ENCODE measurements at places on chromosomes 12 and 14. TPM values are rescaled to one million over a fixed set of nuclear protein-coding genes. Genes with fewer than 3 reads are reported as not detected.

GRCh38 chr14:94045563-94046345 is 19.6 kb downstream of the OTUB2 start:
- peaks cover 26% of the 10 kb centered on the region for H3K36me3 ChIP-seq
- H3K27ac ChIP-seq: peak overlapping the region; percentile 20
- H3K27me3 ChIP-seq: no peaks in the 10 kb centered on the region
- DNase-seq: no peak
- H3K4me3 ChIP-seq: no peak overlapping the region

PLCZ1 gene
- total RNA-seq: not detected

SMCO2 gene
- 1.8 TPM for total RNA-seq

DNA sequence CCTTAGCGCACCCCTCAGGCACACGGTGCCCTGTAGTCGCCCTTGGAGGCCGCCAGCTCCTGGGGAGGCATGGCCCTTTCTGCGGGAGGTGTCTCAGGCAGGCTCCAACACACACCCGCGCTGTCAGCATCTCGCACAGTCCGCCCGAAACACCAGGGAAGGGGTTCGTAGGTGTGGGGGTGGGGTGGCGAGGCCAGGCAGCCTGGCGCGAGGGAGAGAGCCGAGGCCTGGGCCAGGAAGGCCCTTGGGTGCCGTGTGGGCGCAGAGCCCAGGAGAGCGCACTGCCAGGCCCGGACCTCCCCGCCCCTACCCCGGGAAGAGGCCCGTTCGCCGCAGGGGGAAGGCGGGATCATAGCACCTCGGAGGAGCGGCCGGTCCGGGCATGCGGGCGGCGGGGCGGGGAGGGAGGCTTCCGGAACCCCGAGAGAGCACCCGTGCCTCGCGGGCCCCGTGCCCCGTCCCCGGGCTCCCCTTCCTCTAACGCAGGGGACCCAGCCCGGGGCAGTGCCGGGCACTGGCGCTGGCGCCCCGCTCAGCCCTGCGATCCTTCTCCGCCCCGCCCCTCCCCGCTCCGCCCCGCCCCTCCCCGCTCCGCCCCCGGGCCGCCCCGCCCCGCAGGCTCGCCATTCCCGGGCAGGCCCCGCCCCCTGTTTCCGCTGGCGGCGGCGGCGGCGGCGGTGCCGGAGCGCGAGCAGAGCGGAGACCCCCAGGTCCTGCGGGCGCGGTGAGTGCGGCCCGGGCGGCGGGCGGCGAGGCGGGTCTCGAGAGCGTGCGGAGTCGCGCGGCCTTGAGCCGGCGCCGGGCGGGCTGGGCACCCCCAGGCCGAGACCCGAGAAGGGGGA is at the start of gene TSPAN9:
TSPAN9 (plus strand) TSS at position 650 of the 842 bp plus-strand sequence. CDS start 123,815 bp downstream, outside the sequence.
- H3K27me3 ChIP-seq: peaks cover 39% of the 10 kb centered on the region
- peak within 1 kb of the TSS; percentile 80 for H3K4me3 ChIP-seq
- DNase-seq: peak; percentile 55

DNA sequence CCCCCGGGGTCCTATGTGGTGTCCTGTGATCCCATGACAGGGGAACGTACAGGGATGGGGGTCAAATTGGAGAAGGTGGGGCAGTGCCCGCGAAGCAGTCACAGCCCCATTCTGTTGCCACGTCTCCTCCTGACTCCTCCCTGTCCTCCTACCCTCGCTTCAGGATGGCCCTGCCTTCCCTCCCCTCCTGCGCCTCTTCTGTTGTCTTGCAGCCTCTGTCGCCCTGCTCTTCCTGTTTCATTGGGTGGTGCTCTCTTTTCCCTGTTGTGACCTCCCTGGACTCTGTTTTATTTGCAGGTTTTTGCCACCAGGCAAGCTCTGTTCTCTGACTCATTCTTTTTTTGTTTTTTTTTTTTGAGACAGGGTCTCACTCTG is 18.7 kb downstream of the CABP1 start:
- H3K27me3 ChIP-seq: peaks cover under 1% of the 10 kb centered on the region
- H3K36me3 ChIP-seq: no peaks in the 10 kb centered on the region
- no peaks in the 10 kb centered on the region for H3K4me1 ChIP-seq
- no peak overlapping the region for H3K4me3 ChIP-seq
- no peak for DNase-seq
- no peak overlapping the region for H3K27ac ChIP-seq

DNA sequence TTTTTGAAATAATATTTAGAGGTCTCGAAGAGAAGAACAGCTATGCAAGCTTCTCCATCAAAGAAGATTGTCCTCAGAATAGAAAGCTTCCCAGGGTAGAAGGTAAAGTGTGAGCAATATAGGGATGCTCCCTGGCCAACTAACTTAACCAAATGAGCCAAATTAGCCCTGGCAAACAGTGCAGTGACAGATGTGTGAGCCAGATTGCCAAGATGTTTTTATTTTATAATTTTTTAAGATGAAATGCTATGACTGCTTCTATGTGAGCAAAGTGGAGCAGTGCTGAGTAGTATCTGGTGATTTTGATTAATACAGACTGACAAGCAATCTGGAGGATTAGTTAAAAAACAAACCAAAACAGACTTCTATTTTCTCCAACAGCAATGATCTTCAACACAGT is 202.1 kb downstream of the NOVA1 start:
- no peaks in the 10 kb centered on the region for H3K36me3 ChIP-seq
- H3K27ac ChIP-seq: no peak overlapping the region
- no peak overlapping the region for H3K4me3 ChIP-seq
- no peaks in the 10 kb centered on the region for H3K27me3 ChIP-seq

DNA sequence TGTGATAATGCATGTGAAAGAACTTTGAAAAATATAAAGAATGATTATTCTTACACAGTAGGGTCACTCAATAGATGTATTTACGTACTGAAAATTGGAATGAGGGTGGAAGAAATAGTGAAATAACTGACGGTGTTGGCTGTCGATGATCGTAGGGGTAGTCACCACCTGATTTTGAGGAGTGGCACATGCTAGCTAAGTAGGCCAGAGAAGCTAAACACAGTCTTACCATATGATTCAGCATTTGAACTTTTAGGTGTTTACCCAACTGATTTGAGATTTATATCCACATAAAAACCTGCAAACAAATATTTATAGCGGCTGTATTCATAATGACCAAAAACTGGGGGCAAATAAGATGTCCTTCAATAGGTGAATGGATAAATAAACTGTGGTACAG is 47.6 kb upstream of the HIF1A start:
- H3K27ac ChIP-seq: no peak overlapping the region
- no peak overlapping the region for H3K4me3 ChIP-seq
- peaks cover 23% of the 10 kb centered on the region for H3K4me1 ChIP-seq
- no peak for DNase-seq

PRH2 gene
- not detected for total RNA-seq

DNA sequence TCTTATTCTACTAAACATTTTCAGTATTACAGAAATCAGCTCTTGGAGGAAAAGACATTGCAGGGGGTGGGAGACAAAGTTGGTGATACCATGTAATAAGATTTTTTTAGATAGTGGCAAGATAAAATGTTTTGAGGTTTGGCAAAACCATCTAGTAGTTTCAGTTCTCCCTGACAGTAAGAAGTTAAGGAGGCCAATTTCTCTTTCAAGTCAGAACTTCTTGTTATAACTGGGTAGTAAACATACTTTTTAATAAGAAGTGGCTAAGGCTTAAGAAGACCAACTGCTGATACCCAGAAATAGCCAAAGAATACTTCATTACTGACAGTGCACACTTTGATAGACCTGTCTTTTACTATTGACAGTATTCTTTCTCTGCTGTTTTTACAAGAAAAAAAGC is 452.3 kb downstream of the DIO2 start:
- no peak overlapping the region for H3K4me3 ChIP-seq
- DNase-seq: no peak
- no peaks in the 10 kb centered on the region for H3K4me1 ChIP-seq

STAC3 gene
- 4.2 TPM for total RNA-seq

PTPN21 gene
- total RNA-seq: 0.07 TPM

DNA sequence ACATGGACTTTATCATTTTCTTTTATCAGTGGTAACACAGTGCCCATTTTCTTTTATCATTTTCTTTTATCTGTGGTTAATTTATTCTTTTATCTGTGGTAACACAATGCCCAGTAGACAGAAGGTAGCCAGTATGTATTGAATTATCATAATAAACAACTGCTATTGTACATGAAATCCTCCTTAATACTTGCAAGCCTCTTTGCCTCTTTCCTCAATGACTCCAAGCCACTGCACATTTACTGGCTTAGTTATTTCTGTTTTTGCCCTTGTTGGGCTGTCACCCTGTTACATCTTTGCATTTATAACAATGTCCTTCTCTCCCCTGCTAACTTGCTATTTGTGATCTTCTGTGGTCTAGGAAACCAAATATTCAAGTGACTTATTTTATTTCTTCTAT is 345.0 kb downstream of the ATP23 start:
- no peaks in the 10 kb centered on the region for H3K4me1 ChIP-seq
- DNase-seq: no peak
- peaks cover 2% of the 10 kb centered on the region for H3K27me3 ChIP-seq
- H3K36me3 ChIP-seq: no peaks in the 10 kb centered on the region
- H3K27ac ChIP-seq: no peak overlapping the region
- H3K4me3 ChIP-seq: no peak overlapping the region

SYCP3 gene
- total RNA-seq: 0.44 TPM

DNA sequence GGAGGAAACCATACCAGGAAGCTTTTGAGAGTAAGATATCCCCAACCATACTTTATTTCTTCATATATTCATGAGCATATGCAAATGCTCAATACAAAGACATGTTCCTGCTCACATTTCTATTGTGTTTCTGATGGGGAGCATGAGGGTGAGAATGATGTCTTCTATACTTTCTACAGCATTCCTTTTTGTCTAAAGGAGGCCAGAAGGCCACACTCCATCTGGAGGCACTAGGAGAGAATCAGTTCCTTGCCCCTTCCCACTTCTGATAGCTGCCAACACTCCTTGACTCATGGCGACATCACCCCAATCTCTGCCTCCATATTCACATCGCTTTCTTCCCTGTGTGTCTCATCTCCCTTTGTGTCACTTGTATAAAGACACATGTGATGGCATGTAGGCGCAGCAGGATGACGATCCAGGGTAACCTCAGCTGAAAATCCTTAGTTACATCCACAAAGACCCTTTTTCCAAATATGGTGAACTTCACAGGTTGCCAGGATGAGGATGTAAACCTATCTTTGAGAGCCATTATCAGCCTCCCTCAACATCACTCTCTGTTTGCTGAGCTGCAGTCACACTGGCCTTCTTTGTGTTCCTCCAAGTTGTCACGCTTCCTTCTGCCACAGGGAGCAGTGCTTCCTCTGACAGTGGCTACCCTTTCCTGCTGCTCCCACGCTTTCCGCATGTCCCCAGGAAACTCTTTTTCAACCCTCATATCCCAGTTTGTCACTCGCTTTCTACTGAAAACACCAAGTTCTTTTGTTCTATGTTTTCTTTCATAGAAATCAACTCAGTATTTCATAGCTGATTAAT is 96.9 kb downstream of the STXBP6 start:
- no peaks in the 10 kb centered on the region for H3K4me1 ChIP-seq
- no peak overlapping the region for H3K27ac ChIP-seq
- H3K27me3 ChIP-seq: peaks cover 1% of the 10 kb centered on the region
- H3K4me3 ChIP-seq: no peak overlapping the region
- no peak for DNase-seq

PSMB11 gene
- total RNA-seq: not detected

AGAP2 gene
- total RNA-seq: 33.4 TPM

GNG2 gene
- total RNA-seq: 126 TPM

CHFR gene
- 65.6 TPM for total RNA-seq

KERA gene
- total RNA-seq: not detected

KRT71 gene
- not detected for total RNA-seq

GRCh38 chr12:113462117-113462774 is 9.4 kb downstream of the LHX5 start:
- H3K36me3 ChIP-seq: peaks cover 2% of the 10 kb centered on the region
- peaks cover 51% of the 10 kb centered on the region for H3K27me3 ChIP-seq
- H3K4me3 ChIP-seq: peak overlapping the region; percentile 67
- peaks cover 11% of the 10 kb centered on the region for H3K4me1 ChIP-seq
- peak; percentile 44 for DNase-seq

TAS2R46 gene
- total RNA-seq: 2.0 TPM

SOX5 gene
- total RNA-seq: 3.1 TPM

- no peak overlapping the region for H3K4me3 ChIP-seq
- H3K4me1 ChIP-seq: no peaks in the 10 kb centered on the region
- no peaks in the 10 kb centered on the region for H3K36me3 ChIP-seq
- no peak for DNase-seq
- H3K27ac ChIP-seq: no peak overlapping the region
Measured at GRCh38 chr14:81737938-81738337, 204.3 kb upstream of the SEL1L start.

CFAP251 gene
- 0.65 TPM for total RNA-seq

- H3K4me3 ChIP-seq: no peak overlapping the region
- H3K27me3 ChIP-seq: no peaks in the 10 kb centered on the region
- H3K27ac ChIP-seq: no peak overlapping the region
- no peak for DNase-seq
- no peaks in the 10 kb centered on the region for H3K36me3 ChIP-seq
- H3K4me1 ChIP-seq: no peaks in the 10 kb centered on the region
Measured at GRCh38 chr12:19039515-19039914, 90.0 kb upstream of the PLEKHA5 start.

- H3K36me3 ChIP-seq: no peaks in the 10 kb centered on the region
- H3K27me3 ChIP-seq: peaks cover 9% of the 10 kb centered on the region
Measured at GRCh38 chr12:42603246-42603990, 13.9 kb upstream of the PRICKLE1 start.

CCDC197 gene
- total RNA-seq: not detected

SCN8A gene
- 0.26 TPM for total RNA-seq

- no peak overlapping the region for H3K4me3 ChIP-seq
- H3K4me1 ChIP-seq: no peaks in the 10 kb centered on the region
- no peak overlapping the region for H3K27ac ChIP-seq
- peaks cover 5% of the 10 kb centered on the region for H3K36me3 ChIP-seq
- no peaks in the 10 kb centered on the region for H3K27me3 ChIP-seq
Measured at GRCh38 chr14:93281937-93282336, 50.9 kb downstream of the BTBD7 start.

- peaks cover 5% of the 10 kb centered on the region for H3K4me1 ChIP-seq
- no peak overlapping the region for H3K27ac ChIP-seq
- H3K36me3 ChIP-seq: peaks cover 20% of the 10 kb centered on the region
Measured at GRCh38 chr14:73008501-73008900, 18.4 kb downstream of the ZFYVE1 start.

PTGER2 gene
- 67.9 TPM for total RNA-seq

- DNase-seq: no peak
- no peaks in the 10 kb centered on the region for H3K4me1 ChIP-seq
- no peak overlapping the region for H3K27ac ChIP-seq
- no peak overlapping the region for H3K4me3 ChIP-seq
Measured at GRCh38 chr12:44960856-44961255, 84.7 kb upstream of the NELL2 start.

GSG1 gene
- total RNA-seq: not detected

KRT78 gene
- total RNA-seq: not detected

GRCh38 chr12:132508860-132509732 is 19.1 kb downstream of the FBRSL1 start:
- H3K27me3 ChIP-seq: no peaks in the 10 kb centered on the region
- DNase-seq: no peak
- H3K27ac ChIP-seq: no peak overlapping the region
- H3K36me3 ChIP-seq: no peaks in the 10 kb centered on the region

HOXC4 gene
- total RNA-seq: not detected

- H3K27ac ChIP-seq: no peak overlapping the region
- H3K36me3 ChIP-seq: no peaks in the 10 kb centered on the region
- H3K4me1 ChIP-seq: no peaks in the 10 kb centered on the region
- peaks cover 41% of the 10 kb centered on the region for H3K27me3 ChIP-seq
- no peak overlapping the region for H3K4me3 ChIP-seq
- DNase-seq: no peak
Measured at GRCh38 chr14:52060080-52060479, 8.8 kb downstream of the NID2 start.

- H3K27ac ChIP-seq: no peak overlapping the region
- H3K4me1 ChIP-seq: no peaks in the 10 kb centered on the region
- no peaks in the 10 kb centered on the region for H3K36me3 ChIP-seq
- H3K27me3 ChIP-seq: no peaks in the 10 kb centered on the region
- H3K4me3 ChIP-seq: no peak overlapping the region
- no peak for DNase-seq
Measured at GRCh38 chr14:48035836-48036235, 360.4 kb upstream of the MDGA2 start.

Measured in activated T-helper 1 cell treated with anti-CD3 and anti-CD28 coated beads, Interleukin-12 subunit alpha, Interleukin-12 subunit beta, Interleukin-2, Interleukin-4 antibody, amounts not matched to agents 30 ng/mL and 10 ng/mL and 1 ng/mL, durations not matched to agents 14 hours and 24 hours and 36 hours (primary cell).